ENCODE measurements at places on chromosomes 5 and 9. TPM values are rescaled to one million over a fixed set of nuclear protein-coding genes. Genes with fewer than 3 reads are reported as not detected.

The INSL4 gene
- not detected for total RNA-seq

DNA sequence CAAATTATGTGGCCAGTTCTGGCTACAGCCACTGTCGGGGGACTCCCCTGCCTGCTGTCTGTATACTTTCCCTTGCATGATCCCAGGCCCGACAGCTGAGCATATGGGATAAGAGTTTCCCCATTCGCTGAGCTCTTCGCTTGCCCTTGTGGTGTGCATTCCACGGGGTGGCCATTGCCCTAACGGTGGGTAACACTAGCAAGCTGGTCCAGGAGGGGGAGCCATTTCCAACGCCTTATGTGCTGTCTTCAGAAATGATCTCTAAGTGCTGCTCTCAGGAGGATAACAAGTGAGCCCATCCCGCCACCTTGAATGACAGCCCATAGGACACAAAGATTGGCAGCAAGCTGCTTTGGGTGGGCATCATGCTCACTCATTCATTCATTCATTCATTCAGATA, 190.9 kb downstream of the FSTL4 start:
- no peaks in the 10 kb centered on the region for H3K36me3 ChIP-seq
- H3K4me1 ChIP-seq: no peaks in the 10 kb centered on the region

DNA sequence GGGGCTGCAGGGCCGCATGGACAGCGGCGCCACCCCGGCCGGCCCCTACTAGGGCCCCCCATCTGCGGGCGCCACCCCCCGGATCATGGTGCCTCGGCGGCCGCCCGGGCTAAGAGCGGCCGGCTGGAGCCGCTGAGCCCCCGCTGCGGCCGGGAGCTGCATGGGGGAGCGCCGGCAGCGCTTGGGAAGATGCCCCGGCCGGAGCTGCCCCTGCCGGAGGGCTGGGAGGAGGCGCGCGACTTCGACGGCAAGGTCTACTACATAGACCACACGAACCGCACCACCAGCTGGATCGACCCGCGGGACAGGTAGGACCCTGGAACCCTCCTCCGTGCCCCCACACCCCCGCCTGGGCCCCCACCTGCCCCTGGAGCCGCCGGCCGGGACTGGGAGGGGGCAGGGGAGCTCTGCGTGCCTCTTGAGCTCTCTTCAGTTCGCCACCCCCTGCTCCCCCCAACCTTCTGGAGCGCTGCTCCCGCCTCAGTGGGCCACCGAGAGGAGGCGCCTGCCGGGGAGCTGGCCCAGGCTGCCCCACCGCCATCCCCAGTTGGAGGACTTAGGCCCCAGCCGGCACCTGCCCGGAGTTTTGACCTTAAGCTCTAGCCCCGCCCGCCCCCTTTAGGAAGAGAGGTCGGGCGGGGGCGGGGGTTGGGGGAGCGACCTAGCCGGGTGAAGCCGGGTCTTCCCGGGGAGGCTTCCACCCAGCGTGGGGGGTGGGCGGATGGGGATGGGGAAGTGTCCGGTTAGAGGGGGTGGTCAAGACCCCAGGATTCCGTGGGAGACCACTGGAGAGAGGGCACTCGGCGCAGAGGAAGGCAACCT, 730 bp downstream of the WWC1 start:
- no peaks in the 10 kb centered on the region for H3K4me1 ChIP-seq
- no peak overlapping the region for H3K27ac ChIP-seq
- H3K27me3 ChIP-seq: no peaks in the 10 kb centered on the region
- no peaks in the 10 kb centered on the region for H3K36me3 ChIP-seq
- H3K4me3 ChIP-seq: peak overlapping the region; percentile 74

DNA sequence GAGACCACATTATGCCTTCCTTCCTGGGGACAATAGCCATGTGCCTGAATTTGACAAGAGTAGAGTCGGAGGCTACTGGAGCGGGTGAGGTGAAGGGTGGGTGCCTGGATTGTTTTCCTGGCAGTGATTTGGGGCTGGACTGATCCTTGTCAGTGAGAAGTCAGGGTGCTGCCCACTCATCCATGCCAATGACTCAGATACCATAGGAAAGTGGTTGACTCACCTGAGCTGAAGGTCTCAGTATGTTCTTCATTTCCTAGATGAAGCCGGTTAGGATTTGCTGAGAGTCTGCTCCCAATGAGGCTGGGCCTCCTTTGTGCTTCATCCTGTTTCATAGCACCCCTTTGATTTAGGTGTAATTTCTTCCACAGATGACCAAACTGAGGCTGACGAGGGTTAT, 366.0 kb downstream of the KDM4C start:
- peaks cover 5% of the 10 kb centered on the region for H3K36me3 ChIP-seq
- no peak overlapping the region for H3K4me3 ChIP-seq
- no peak overlapping the region for H3K27ac ChIP-seq
- H3K27me3 ChIP-seq: no peaks in the 10 kb centered on the region

DNA sequence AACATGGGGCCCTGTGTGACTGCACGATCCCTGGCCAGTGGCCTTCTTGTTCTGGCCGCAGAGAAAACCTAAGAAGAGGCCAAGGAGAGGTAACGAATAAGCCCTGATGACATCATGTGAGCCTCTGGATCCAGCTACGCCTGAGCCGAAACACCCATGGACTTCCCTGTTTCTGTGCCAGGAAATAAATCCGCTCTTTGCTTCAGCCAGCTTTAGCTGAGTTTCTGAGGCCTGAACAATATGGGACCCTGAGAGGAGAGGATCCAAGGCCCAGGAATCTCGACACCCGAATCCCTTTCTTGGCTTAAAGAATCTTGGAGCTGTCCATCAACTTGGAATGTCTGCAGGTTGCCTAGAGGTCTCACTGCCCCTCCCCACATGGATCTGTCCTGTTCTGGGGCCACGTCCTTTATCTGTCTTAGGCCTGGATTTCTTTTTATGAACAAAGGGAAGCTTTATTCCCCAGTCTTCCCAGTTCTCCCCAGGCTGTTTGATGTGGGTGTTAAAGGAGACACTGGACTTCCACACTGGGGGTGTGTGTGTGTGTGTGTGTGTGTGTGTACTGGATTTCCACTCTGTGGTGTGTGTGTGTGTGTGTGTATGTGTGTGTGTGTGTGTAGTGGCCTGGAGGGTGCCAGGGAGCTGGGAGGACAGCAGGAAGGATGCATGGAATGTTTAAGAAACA, 13.7 kb downstream of the IER5L start:
- no peaks in the 10 kb centered on the region for H3K36me3 ChIP-seq
- no peak overlapping the region for H3K4me3 ChIP-seq
- H3K27ac ChIP-seq: peak overlapping the region; percentile 33
- peaks cover 33% of the 10 kb centered on the region for H3K4me1 ChIP-seq
- peak; percentile 76 for DNase-seq
- H3K27me3 ChIP-seq: no peaks in the 10 kb centered on the region

GRCh38 chr9:136512651-136513071, 29.8 kb upstream of the SEC16A start:
- no peaks in the 10 kb centered on the region for H3K27me3 ChIP-seq
- H3K4me3 ChIP-seq: no peak overlapping the region
- H3K36me3 ChIP-seq: no peaks in the 10 kb centered on the region
- H3K27ac ChIP-seq: no peak overlapping the region
- H3K4me1 ChIP-seq: no peaks in the 10 kb centered on the region

Data from GM23248 (cell line).